ENCODE measurements at places on chromosomes 3 and 15.

DNA sequence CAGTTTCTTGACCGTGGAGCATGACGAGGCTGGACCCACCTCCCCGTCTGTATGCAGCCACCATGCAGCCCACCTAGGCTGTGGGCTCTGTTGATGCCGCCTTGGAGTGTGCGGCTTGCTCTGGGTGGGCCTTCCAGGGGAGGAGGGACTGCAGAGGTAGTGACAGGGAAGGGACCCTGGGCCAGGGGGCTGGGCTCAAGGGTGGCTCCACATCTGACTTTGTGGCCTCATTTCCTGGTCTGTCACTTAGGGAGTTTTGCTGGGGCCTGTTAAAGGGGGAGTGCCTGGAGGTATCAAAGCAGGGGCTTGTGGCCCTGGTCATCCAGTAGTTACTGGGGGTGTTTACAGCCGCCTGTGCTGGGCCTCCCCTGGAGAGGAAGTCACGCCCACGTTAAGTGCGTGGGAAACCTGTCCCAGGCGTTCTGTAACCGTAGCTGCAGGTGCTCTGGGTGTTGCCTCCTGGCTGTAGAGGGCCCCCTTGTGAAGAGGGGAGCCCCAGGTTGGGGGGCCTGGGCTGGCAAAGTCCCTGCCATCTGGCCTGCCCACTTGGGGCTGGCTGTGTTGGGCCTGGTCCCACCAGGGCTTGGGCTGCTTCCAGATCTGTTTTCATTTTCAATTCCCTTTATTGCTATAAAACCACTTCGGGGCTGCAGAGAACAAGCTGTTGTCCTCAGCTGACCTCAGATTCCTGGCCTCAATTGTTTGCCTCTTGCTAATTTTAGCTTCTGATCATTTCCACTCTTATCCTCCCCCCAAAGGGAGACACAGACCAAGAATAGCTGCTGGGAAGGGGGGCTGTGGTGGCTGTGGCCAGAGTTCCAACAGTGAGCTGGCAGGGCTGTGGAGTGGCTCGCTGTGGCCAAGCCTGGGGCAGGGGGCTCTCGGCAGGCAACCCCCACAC lies 26.5 kb downstream of the KLF13 start:
- peak; percentile 68 for DNase-seq

DNA sequence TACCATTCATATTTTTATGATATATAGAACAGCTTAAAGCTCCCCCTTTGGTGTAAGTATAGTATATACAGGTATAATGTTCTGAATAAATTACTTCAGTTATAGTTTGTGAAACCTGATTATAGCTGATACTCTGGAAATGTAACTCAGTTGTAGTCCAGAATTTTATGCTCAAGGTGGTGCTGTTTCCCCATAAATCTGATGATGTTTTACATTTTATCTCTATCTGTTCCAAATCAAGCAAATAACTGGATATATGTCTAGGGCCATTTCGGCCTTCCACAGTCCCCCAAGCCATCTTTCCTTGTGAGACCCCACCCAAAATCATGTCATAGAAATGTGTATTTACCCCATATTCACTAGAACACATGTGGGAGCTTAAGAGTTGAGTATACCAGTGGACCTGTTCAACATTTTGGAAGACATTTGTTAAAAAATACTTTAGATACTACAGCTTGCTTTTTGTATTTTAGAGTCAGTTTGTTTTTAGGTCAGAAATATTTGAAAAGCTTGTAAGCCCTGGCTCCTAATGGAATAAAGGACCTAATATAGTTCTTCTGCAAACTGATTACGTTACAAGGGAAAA lies 107.1 kb downstream of the ATG7 start:
- no peak for DNase-seq

- DNase-seq: no peak
These were observed 48.7 kb upstream of the SKOR1 start for GRCh38 chr15:67776600-67776999.

GRCh38 chr3:88058306-88058580 lies 562 bp downstream of the CGGBP1 start:
- DNase-seq: no peak

DNA sequence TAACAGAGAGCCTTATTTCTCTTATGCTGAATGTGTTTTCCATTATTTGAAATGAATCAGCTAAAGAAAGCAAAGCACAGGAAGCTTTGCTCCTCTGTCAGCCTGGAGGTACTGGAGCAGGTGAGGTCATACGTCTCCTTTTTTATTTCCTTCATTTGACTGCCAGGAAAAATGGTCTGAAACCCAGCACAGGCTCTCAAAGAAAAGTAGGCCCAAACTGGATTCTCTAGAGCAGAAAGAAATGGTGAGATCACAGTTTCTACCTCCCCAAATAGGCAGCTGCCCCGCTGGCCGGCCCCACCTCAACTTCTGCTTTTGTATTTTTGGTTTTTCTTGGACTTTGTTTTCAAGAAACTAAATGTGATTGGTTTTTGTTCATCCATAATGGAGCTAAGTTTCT lies 95.1 kb downstream of the RPL39L start:
- DNase-seq: no peak

- no peak for DNase-seq
These were observed 105.2 kb upstream of the KLHL25 start for GRCh38 chr15:85899927-85900326.

DNA sequence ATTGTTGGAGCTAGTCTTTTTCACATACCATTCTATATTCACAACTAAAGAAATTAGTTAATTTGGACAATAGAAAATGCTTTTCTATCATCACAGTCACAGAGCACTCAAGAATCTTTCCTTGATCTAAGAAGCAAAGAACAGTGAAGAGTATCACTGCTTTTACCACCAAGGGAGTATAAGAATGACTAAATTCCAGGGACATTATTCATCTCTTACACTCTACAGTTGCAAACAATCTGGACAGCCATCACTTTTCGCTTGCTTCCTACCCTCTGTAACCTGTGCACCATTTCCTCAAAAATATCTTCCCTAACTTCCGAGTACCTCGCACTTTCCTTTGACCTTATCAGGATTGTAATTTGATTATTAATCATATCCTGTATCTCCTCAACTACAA lies 359.5 kb upstream of the TMCO5A start:
- DNase-seq: no peak

- DNase-seq: no peak
These were observed 278.1 kb upstream of the CADM2 start for GRCh38 chr3:84680700-84681099.

DNA sequence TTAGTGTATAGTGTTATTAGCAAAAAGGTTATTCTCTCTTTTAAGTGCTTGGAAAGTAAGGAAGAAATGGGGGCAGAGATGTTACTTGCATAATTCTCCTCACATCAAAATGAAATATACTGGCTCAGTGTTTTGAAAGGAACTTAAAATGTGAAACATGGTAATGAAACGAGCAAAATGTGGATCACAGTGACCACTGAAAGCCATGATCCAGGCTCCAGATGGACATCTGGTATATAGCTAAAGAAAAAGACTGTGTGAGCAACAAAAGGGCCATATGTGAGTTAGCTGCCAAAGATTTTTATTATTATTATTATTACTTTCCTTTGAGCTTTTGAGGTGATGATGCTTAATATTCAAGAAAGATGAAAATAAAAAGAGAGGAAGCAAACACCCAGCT lies 89.6 kb downstream of the GAP43 start:
- no peak for DNase-seq

DNA sequence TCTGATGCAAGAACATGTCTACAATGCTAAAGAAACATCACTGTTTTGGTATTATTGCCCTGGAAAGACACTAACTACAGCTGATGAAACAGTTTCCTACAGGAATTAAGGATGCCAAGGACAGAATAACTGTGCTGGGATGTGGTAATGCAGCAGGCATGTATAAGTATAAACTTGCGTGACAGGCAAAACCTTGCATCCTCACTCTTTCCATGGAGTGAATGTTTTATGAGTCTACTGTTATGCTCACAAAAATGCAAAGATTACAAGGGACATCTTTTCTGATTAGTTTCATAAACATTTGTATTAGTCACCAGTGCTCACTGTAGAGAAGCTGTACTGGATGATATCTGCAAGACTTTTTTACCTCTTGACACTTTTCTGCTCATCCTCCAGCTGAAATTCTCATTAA lies 143.6 kb downstream of the NAALADL2 start:
- no peak for DNase-seq

DNA sequence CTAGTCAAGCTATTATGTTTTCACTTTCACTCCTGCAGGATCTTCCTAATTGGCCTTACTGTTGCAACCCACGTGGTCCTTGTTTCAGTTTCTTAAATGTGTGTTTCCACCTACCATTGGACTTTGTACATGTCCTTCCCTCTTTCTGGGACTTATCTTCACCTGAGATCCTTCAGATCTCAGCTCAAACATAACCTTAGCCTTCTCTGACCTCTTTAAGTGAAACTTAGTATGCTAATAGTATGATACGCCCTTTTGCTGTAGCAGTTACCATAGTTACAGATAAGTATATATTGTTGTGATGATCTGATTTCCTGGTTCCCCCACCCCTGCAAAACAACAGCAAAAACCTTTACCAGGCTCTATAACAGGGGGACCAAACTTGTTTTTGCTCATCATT lies 35.2 kb downstream of the U2SURP start:
- DNase-seq: no peak

DNA sequence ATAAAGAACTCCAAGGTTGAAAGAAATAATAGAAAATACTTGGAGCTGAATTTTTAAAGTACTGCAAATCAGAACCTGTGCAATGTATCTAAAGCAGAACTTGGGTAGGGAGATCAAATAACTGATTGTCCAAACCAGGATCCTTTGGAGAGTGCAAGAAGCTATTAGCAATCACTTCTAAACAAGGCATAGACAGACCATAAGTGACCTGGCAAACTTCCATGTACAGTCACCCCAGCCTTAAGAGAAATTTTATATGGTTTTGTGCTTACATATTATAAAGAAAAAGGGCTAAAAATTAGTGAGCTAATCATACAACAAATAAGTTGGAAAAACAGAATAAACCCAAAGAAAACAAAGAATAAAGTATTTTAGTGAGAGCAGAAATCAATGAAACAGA lies 35.2 kb downstream of the ETV5 start:
- no peak for DNase-seq

DNA sequence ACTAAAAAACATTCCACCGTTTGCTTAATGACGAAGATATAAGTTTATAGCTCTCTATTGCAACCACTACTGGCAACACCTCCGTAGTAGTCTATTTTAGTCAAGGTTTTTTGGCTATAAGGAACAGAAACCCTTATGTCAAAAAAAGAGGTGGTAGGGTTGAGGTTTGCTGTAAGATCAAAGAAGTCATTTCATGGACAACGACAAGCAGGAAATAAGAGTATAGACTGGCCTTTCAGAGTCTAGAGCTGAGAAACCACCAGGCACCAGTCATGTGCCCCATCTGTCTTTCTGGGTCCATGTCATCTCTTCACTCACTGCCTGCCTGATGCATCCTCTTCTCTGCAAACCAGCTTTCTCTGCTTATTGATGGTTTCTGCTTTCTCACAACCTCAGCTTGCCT lies 42.7 kb downstream of the THBS1 start:
- DNase-seq: no peak

- DNase-seq: no peak
These were observed 39.7 kb upstream of the PYGO1 start for GRCh38 chr15:55627730-55628368.
